ENCODE measurements at places on chromosomes 6 and 20.

- no peak for DNase-seq
Observed at GRCh38 chr6:7264686-7265384, 48.2 kb downstream of the SSR1 start.

DNA sequence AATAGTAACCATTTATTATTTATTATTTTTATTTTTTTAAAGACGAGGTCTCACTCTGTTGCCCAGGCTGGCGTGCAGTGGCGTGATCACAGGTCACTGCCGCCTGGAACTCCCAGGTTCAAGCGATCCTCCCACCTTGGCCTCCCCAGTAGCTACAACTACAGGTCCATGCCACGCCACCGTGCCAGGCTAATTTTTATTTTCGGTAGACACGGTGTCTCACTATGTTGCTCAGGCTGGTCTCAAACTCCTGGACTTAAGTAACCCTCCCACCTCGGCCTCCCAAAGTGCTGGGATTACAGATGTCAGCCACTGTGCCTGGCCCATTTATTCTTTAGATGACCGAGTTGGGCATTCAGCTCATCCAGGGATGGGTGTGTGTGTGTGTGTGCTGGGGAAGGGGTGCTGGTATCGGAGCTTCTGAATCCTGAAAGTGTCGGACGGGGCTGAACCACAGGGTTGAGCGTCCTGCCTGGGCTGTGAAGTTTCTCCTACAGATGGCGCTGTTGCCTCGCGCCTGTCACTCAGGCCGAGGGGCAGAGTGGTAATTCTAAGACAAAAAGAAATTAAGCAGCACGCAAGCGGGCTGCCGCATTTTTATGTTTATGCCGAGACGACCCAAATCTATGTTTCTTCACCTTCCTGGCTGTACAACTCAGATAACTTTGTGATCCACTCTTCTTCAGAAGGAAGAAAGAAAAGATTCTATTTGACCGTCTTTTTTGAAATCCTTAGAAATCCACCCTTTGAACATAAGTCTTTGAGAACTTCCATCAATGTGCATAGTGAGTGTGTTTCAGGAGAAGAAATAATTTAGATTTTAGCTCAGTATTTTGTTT, 252.8 kb downstream of the CDH26 start:
- peak; percentile 66 for DNase-seq

GRCh38 chr20:47319517-47320252, 36.8 kb downstream of the ZMYND8 start:
- peak; percentile 88 for DNase-seq

DNA sequence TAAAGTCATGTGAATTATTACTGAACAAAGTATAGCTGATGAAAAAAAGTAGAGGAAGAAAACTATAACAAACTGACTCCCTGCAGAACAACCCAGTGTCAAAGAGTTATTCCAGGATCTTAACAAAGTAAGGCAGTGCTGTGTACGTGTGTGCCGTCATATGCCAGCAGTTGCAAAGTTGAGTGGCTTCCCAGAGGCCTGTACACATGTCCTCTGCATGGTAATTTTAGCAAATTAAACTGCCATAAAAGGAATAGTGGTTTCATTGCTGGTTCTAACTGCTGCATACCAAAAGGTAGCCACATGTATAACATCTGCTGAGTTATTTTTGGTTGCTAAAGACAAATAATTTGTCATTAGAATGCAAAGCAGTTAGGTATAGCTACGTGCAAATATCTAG, 44.8 kb downstream of the RIPOR2 start:
- DNase-seq = no peak

DNA sequence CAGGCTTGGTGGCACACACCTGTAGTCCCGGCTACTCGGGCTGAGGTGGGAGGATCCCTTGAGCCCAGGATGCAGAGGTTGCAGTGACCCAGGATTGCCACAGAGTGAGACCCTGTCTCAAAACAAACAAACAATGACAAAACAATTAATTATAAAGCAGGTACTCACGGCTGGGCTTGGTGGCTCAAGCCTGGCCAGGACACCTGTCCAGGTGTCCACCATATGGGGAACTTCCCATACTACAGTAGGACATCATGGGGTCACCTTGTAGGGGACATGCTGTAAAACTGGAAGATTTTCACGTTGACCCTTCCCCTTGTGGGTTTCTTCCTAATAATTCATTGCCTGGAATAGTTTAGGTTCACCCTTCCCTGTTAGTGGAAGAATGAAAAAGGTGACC, 30.7 kb upstream of the RPL7L1 start:
- DNase-seq = no peak

DNA sequence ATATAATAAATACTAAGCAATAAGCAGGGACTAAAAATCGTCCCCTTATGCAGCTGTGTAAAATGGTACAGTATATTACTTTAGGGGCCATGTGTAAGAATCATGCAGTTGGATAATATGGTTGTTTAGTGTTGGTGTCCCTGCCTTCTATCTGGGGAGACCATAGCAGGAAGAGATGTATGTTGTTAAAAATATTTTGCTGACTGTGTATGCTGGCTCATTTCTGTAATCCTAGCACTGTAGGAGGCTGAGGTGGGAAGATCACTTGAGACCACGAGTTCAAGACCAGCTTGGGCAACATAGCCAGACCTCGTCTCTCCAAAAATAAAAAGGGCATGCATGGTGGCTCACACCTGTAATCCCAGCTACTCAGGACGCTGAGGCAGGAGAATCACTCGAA, 5.6 kb downstream of the PANK2 start:
- no peak for DNase-seq

- DNase-seq = peak; percentile 77
Observed at GRCh38 chr6:118580585-118581419, 32.7 kb downstream of the PLN start.

DNA sequence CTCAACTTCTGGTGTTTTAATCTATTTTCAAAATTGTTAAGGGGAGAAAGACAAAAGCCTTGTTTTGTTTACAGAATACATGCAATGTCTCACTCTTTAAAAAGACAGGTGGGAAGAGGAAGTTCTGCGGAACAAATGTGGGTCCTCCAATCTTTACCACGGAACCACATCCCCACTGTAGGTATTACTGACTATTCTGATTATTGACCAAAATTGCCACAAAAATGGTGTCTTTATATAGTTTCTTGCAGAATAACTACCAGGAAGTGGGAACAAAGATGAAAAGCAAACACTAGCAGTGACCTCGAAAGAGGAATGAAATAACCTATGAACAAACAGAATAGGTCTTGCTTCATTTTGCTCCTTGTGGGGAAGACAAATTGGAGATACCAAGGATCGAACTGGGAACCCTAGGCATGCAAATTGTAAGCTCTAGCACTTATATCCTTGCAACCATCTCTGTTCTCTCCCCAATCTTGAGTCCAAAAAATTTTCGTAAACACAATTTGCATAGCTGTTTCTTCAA, 106.7 kb downstream of the GPX5 start:
- no peak for DNase-seq

DNA sequence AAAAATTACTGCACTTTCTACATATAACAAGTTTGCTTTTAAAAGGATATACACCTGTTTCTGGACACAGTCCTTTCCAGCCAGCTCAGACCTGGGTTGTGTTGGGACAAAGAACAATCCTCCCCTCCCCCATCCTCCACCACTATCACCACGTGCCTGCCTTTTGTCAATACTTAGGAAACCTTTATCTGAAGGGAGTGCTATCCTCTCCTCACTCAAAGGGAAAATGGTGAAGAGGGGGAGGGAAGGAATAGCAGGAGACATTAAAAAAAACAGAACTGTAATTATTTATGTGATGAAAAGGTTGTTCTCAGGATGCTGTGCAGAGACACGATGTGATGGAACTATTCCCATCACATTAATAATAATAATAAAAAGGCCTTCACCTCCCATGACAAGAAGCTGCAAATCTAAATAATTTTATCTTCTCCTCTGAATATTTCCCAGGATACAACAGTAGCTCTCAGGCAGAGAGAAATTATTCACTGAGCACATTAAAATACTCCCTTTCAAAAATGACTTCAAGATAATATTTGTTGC, 105.5 kb downstream of the NRSN1 start:
- DNase-seq = no peak

GRCh38 chr20:12829170-12829569, 179.6 kb upstream of the SPTLC3 start:
- DNase-seq = no peak

DNA sequence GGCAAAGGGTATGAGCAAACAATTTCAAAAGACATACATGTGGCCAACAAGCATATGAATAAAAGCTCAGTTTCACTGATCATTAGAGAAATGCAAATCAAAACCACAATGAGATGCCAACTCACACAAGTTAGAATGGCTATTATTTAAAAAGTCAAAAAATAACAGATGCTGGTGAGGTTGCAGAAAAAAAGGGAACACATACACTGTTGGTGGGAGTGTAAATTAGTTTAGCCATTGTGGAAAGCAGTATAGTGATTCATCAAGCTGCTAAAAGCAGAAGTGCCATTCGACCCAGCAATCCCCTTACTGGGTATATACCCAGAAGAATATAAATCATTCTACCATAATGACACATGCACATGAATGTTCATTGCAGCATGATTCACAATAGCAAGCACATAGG, 6.7 kb upstream of the KHDC1L start:
- DNase-seq = peak; percentile 41

DNA sequence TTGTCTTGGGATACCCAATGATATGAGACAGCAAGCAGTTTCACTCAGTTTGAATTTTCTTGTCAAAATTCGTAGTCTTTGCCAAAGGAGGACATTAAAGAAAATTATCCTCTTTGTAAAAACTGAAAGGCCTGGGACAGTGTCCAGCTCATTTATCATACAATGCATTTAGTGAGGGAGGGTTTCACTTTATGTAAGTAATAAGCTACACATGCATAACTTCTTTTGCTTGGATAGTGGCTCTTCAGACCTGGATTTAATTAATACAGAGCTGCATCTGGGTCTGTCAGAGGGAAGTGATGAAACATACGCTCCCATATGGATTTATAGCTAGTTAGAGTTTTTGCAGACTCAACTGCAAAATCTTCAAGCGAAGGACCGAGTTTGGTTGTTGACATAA, 175.6 kb downstream of the PHACTR1 start:
- DNase-seq = no peak

DNA sequence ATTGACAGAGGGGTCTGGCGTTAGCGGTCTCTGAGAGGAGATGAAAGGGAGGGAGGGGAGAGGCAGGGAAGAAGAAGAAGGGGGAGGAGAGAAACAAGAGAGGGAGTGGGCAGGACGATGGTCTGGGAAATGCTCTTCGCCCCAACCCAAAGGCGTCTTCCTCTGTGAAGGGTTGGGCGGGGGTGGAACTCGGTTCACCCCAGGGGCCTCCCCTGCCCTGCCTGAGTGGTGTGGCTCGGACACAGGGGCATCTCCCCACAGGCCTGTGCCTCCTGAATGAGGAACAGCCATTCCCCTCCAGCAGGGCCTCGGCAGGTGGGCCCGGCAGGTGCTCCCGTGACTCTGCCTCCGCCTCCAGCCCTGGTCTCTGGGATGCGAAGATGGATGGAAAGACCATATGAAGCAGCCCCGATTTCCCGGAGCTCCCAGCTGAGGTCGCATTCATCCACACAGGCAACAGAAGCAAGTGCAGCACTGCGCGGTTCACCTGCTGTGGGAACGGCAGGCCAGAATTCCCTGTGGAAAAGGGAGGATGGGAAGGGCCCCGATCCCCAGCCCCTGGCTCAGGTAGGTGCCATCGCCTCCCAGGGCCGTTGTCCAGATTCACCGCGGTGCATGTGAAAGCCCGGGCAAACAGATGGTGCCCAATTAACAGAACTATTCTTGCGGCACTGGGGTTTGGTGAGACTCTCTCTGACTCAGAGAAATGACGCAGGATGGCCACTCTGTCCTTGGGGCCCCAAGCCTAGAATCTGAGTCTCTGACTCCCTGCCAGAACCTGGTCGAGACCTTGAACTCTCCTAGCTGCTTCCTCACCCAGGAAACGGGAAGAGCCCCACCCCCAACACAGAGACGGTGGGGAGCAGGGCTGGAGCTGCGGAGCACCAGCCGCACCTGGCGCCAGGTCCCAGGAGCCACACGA, 29.4 kb upstream of the RPS6KA2 start:
- DNase-seq = peak; percentile 28

GRCh38 chr6:69835414-69836179, 30.8 kb upstream of the COL19A1 start:
- DNase-seq = peak; percentile 76

GRCh38 chr6:9307786-9308185, 872.4 kb upstream of the SLC35B3 start:
- peak; percentile 70 for DNase-seq

DNA sequence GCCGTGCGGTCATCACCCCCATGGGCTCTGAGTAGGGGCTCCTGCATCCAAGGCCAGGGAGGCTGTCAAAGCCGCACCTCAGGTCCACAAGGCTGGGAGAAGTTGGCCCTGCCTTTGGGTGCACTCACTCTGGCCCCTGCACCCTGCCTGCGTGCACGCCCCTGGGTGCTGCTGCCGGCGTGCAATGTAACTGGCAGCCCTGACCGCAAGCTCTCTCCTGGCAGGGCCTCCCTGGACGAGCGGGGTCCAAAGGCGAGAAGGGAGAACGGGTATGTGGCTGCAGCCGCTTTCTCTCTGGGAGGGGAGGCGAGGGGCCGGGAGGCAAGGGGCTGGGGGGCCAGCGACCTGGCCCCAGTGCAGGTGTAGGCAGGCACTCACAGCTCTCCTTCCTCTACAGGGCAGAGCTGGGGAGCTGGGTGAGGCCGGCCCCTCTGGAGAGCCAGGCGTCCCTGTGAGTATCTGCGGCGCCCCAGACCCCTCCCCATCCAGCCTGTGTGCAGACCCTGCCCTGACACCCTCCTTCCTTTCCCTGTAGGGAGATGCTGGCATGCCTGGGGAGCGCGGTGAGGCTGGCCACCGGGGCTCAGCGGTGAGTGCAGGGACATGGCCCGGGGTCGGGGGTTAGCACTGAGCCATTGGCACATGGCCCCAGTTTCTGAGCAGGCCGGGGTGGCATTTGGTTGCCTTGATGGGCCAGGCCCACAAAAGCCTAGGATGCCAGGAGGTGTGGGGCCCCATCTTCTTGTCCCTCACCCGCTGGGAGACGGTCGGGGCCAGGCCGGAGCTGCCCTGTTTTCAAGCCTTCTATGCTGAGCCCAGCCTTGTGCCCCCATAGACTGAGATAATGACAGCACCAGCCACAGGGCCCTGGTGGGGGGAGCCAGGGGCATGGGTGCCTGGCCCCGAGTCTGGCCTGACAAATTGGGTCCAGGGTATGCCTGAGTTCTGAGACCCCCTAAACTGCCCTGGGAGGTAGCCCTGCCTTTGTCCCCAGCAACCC, 12.7 kb downstream of the COL9A3 start:
- DNase-seq = no peak

GRCh38 chr20:44182135-44182765, 4.7 kb downstream of the JPH2 start:
- no peak for DNase-seq

- DNase-seq = peak; percentile 52
Observed at GRCh38 chr6:15431762-15432483, 186.1 kb downstream of the JARID2 start.

DNA sequence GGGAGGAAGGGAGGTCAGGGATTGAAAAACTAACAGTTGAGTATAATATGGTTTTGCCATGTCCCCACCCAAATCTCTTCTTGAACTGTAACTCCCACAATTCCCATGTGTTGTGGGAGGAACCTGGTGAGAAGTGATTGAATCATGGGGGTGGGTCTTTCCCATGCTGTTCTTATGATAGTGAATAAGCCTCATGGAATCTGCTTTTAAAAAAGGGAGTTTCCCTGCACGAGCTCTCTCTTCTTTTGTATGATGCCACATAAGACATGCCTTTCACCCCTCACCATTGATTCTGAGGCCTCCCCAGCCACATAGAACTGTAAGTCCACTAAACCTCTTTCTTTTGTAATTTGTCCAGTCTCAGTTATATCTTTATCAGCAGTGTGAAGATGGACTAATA, 833.4 kb upstream of the MAP3K7 start:
- DNase-seq = peak; percentile 2
